ENCODE measurements at places on chromosomes 7 and 10.

GRCh38 chr7:100157334-100158228, 942 bp downstream of the TRAPPC14 start:
- DNase-seq, result no peak

DNA sequence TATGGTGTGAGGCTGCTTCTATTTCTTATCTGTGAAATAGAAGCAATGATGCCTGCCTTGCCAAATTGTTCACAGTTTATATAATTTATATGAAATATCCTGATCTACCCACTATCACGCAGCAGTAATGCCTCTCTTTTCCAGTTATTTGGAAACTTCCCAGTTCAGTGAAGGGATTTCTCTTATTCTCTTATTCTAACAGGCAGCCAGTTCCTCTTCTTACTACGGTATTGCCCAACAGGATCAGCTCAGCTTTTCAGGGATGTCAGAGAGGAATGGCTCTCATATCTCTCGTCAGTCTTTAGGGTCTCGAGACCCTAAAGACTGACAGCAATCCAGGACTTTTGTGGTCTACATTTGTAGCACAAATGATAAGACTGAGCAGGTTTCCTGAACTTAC, 215.6 kb downstream of the CREB5 start:
- DNase-seq, result no peak

GRCh38 chr10:24988831-24989640, 26.9 kb downstream of the ENKUR start:
- no peak for DNase-seq

DNA sequence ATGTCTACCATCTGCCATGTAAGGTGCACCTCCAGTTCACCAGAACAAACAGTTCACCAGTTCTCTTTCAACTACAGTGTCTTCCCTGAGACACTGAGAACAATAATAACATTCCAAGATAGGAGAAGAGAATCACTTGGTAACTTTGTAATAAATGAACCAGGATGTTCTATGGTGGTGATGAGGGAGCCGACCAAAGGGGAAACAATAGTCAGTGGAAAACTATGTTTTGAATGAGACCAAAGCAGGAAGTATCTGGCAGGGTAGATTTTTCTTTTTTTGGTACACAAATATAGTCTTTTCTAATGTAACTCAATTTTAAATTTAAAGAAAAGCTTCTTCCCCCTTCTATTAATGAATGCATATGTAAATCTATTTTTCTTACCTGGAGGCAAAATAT, 20.0 kb downstream of the HYAL4 start:
- DNase-seq, result no peak

- DNase-seq, result no peak
Observed at GRCh38 chr7:22468609-22469008, 31.4 kb downstream of the STEAP1B start.

GRCh38 chr7:156505876-156506275, 134.7 kb upstream of the RNF32 start:
- no peak for DNase-seq

GRCh38 chr7:121116396-121116795, 127.9 kb downstream of the CPED1 start:
- DNase-seq, result no peak

DNA sequence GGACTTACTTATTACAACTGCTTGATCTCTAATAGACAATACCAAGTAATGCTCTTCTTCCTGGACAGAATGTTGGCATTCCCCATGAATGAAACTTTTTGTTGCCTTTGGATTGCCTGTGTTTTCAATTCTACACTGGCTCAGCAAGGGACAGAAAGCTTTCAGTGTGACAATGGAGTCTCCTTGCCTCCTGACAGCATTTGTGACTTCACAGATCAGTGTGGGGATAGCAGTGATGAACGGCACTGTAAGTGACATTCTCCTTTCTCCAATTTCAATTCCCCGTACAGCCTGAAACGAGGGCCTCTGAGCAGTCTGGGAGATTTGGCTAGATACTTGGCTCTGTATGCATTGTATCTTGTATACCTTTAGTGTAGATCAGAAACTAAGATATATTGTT, 290 bp downstream of the MALRD1 start:
- DNase-seq, result peak; percentile 68

GRCh38 chr10:132143162-132143561, 43.6 kb upstream of the DPYSL4 start:
- DNase-seq, result peak; percentile 47

DNA sequence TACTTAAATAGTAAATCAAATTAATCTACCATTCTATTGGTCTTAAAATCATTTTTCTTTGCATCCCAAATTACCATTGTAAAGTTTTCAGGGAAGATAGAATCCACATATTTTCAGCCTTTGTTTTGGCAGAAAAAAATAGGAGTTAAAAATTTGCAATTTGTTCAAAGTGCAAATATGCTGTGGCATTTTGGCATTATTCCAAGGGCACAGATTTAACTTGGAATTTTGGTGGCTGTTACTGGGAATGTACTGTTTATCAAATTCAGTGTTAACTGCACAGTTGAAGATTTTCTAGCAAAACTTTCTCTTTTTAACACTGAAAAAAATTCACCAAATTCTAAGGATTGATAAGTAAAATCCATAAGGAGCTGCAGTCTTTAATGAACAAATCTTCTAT, 151.0 kb upstream of the HDAC9 start:
- no peak for DNase-seq

DNA sequence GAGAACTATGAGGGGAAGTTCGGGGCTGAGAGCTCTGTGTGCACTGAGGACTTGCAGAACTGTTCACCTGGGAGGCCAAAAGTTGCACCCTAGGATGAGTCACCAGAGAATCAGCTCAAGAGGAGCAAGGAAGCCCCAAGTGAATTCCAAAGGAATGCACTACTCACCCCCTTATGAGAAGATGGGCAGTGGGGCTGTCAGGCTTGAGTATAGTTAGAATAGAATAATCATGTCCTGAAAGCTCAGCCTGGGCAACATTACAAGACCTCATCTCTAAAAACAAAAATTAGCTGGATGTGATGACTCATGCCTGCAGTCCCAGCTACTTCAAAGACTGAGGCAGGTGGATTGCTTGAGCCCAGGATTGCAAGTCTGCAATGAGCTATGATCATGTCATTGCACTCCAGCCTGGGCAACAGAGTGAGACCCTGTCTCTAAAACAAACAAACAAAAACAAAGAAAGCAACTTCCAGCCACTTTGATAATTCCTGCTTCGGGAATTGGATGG, 30.0 kb downstream of the MAP3K8 start:
- DNase-seq, result no peak

GRCh38 chr10:45532480-45532879, 140.1 kb downstream of the ZFAND4 start:
- DNase-seq, result no peak

DNA sequence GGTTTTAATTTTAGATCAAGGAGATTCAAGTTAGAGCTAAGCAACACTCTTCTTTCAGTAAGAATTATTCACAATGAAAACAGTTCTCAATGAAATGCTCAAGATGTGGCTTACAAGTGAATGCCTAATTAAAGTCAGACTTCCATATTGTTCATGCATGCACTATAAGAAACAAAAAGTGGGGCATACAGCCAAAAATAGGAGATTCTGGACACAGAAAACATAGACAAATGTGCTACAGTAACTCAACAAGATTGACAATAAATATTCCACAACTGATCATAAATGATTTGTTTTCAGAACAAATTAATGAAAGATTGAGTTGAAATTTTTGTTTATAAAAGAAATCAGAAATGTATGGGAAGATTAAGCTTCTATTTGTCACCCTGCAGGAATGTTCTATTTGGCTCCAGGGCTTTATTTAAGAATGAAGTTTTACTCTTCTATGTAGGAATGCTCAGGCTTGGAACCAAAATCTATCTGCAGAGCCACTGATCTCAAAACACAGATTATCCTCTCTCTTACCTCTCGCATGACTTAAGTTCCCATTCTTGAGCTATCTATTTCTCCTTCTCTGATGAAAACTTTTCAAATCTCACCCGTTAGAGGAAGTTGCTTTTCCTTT, 89.0 kb upstream of the PIP4K2A start:
- no peak for DNase-seq

GRCh38 chr7:22435105-22435504, 64.9 kb downstream of the STEAP1B start:
- DNase-seq, result no peak

Measured in spinal cord (tissue), 10 donors.